ENCODE measurements at places on chromosomes 1 and 21. TPM values are rescaled to one million over a fixed set of nuclear protein-coding genes. Genes with fewer than 3 reads are reported as not detected.

DNA sequence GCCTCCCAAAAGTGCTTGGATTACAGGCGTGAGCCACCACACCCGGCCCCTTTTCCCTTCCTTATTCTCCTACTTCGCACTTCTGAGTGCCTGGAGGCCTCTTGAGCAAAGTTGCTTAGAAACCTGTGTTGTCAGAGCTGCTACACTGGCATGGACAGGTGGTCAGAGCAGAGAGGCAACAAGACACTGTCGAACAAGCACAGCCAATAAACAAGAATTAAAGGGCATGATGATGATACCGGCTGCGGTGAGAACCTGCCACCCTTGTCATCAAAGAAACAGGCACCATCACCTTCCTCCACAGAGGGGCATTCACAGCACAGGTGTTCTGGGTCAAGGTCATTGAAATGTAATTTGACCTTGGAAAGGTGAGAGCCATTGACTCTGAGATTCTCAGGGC lies 23.3 kb downstream of the STUM start:
- no peaks in the 10 kb centered on the region for H3K27me3 ChIP-seq
- no peaks in the 10 kb centered on the region for H3K36me3 ChIP-seq
- DNase-seq, result no peak
- no peak overlapping the region for H3K4me3 ChIP-seq

- no peaks in the 10 kb centered on the region for H3K27me3 ChIP-seq
- no peak overlapping the region for H3K27ac ChIP-seq
- H3K36me3 ChIP-seq, result no peaks in the 10 kb centered on the region
- DNase-seq, result peak; percentile 50
Measured at GRCh38 chr21:45374826-45375455, 30.0 kb upstream of the COL18A1 start.

- H3K27me3 ChIP-seq, result no peaks in the 10 kb centered on the region
- H3K4me3 ChIP-seq, result no peak overlapping the region
- H3K27ac ChIP-seq, result no peak overlapping the region
- peaks cover 6% of the 10 kb centered on the region for H3K4me1 ChIP-seq
Measured at GRCh38 chr21:43208561-43209332, 39.9 kb downstream of the CRYAA start.

GRCh38 chr21:26814386-26814785 lies 30.8 kb downstream of the ADAMTS1 start:
- no peak overlapping the region for H3K4me3 ChIP-seq
- no peak overlapping the region for H3K27ac ChIP-seq
- no peaks in the 10 kb centered on the region for H3K27me3 ChIP-seq
- DNase-seq, result no peak
- no peaks in the 10 kb centered on the region for H3K36me3 ChIP-seq

DNA sequence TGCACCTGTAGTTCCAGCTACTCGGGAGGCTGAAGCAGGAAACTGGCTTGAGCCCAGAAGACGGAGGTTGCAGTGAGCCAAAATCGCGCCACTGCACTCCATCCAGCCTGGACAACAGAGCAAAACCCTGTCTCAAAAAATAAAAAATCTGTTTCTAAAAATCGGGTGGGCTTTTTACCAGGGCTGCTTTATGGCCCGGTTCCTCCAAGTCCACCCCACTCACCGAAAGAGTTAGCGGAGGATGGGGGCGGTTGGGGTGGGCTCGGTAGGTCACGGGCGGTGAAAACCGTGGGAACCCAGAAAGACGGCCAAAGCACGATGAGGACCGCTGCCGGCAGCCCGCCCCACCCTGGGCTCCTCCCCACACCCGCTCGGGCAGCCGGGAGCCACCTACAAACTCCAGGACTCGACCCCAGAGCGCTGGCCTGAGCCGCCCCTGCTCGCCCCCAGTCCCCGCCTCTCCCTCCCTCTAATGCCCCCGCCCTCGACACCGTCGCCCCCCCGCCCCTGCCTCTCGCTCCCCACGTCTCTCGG lies 846 bp upstream of the PER3 start:
- peak overlapping the region; percentile 70 for H3K27ac ChIP-seq
- peak overlapping the region; percentile 55 for H3K4me3 ChIP-seq
- H3K36me3 ChIP-seq, result no peaks in the 10 kb centered on the region
- DNase-seq, result no peak

DNA sequence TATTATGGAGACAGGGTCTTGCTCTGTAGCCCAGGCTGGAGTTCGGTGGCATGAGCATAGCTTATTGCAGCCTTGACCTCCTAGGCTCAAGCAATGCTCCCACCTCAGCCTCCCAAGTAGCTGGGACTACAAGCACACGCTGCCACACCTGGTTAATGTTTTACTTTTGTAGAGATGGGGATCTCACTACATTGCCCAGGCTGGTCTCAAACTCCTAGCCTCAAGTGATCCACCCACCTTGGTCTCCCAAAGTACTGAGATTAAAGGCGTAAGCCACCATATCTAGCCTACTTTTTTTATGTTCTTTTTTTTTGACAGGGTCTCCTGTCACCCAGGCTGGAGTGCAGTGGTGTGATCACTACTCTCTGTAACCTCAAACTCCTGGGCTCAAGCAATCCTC lies 5.9 kb upstream of the BCL2L15 start:
- no peak overlapping the region for H3K4me3 ChIP-seq
- H3K27me3 ChIP-seq, result no peaks in the 10 kb centered on the region
- DNase-seq, result no peak
- H3K36me3 ChIP-seq, result peaks cover 35% of the 10 kb centered on the region

- H3K4me3 ChIP-seq, result no peak overlapping the region
- no peaks in the 10 kb centered on the region for H3K27me3 ChIP-seq
- DNase-seq, result no peak
- no peaks in the 10 kb centered on the region for H3K36me3 ChIP-seq
- H3K4me1 ChIP-seq, result no peaks in the 10 kb centered on the region
Measured at GRCh38 chr1:222788402-222789156, 26.3 kb upstream of the DISP1 start.

- no peak for DNase-seq
- no peaks in the 10 kb centered on the region for H3K4me1 ChIP-seq
- no peak overlapping the region for H3K4me3 ChIP-seq
- H3K27ac ChIP-seq, result no peak overlapping the region
- no peaks in the 10 kb centered on the region for H3K36me3 ChIP-seq
Measured at GRCh38 chr1:11470912-11471311, 8.0 kb upstream of the DISP3 start.

- no peak for DNase-seq
- H3K4me1 ChIP-seq, result no peaks in the 10 kb centered on the region
Measured at GRCh38 chr1:227059076-227059475, 119.0 kb downstream of the COQ8A start.

GRCh38 chr1:74145086-74145485 lies 52.9 kb downstream of the LRRIQ3 start:
- no peak overlapping the region for H3K4me3 ChIP-seq
- H3K27ac ChIP-seq, result no peak overlapping the region
- no peak for DNase-seq
- no peaks in the 10 kb centered on the region for H3K4me1 ChIP-seq

Gene FCRL2
- 0.08 TPM for polyA plus RNA-seq

DNA sequence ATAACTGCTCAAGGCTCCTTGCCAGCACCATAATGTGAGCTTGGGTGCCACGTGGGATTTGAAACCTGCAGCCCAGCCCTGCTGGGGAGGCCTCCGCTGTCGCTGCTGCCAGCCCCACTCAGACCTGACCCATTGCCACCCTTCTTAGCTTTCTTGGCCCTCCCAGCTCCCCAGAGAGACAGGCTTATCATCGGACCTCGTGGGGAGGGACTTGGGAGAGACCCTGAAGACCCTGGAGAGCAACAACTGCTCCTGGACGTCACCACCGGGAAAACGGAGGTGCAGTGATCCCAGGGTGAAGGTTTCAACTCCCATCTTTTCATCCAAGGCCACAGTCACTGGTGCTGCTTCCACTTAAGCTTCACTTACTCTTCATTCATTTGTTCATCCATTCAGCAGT lies 596.1 kb downstream of the PTPRU start:
- DNase-seq, result no peak
- H3K4me3 ChIP-seq, result no peak overlapping the region
- no peaks in the 10 kb centered on the region for H3K36me3 ChIP-seq
- H3K27me3 ChIP-seq, result no peaks in the 10 kb centered on the region
- no peaks in the 10 kb centered on the region for H3K4me1 ChIP-seq

Gene LCE3E
- polyA plus RNA-seq, result not detected

Gene NUF2
- 34.5 TPM for polyA plus RNA-seq

DNA sequence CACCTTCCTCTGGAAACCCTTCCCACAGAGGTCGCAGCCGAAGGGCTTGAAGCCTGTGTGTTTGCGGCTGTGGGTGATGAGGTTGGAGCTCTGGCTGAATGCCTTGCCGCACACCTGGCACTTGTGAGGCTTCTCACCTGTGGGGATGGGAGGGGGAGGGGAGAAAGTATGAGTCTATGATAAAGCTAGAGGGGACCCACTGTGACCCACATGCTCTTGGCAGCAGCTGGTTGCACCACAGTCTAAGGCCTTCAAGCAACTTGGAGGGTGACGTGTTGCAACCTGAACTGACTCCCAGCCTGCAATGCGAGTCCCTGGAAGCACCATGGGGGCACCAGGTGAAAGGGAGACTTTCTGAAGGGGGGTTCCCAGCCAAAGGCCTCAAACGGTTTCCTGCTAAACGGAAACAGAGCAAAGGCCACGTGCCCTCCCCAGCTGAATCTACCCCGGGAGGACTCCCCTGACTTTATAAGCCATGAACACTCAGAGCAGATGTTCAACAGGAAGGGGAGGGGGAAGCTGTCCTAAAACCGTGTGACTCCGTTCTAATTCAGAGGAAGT lies 10.6 kb downstream of the GFI1 start:
- DNase-seq, result no peak
- H3K27me3 ChIP-seq, result peaks cover 20% of the 10 kb centered on the region
- H3K27ac ChIP-seq, result no peak overlapping the region
- peaks cover 3% of the 10 kb centered on the region for H3K36me3 ChIP-seq
- H3K4me1 ChIP-seq, result peaks cover 4% of the 10 kb centered on the region

DNA sequence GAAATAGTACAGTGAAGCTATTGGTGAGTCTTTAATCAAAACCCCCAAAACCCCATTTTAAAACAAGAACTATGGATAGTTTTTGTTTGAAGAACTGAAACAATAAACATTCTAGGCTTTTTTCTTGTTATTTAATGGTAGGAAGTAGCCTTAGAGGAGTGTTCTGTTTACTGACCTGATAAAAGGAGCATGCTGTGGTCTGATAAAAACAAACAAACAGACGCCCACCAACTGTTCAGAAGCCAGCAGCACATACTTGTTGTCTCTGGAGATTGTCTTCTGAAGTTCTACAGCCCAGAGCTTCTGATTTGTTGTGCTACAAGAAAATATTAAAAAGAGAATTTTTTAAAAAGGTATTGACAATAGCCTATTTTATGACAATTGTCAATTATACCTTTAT lies 54.1 kb upstream of the CFAP298 start:
- no peak overlapping the region for H3K27ac ChIP-seq
- no peak overlapping the region for H3K4me3 ChIP-seq
- no peak for DNase-seq
- no peaks in the 10 kb centered on the region for H3K27me3 ChIP-seq
- peaks cover 95% of the 10 kb centered on the region for H3K36me3 ChIP-seq

DNA sequence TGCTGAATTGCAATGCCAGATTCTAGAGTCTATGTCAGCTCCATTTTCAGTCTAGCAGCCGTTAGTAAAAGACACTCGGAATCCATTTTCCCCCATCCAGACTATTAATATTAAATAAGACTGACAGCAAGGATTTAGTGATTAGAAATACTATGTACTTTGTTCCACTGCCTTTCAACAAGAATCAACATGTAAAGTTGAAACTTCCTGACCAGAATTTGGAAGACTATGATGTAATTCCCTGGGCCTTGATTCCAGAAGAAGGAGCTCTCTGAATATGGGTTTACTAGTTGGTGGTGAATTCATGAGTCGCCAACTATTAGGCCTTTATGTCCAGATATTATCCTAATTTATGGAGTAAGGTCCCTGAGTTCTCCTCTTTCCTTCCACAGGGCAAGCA lies 24.8 kb downstream of the KDM1A start:
- no peak overlapping the region for H3K27ac ChIP-seq
- DNase-seq, result no peak
- H3K4me3 ChIP-seq, result no peak overlapping the region
- no peaks in the 10 kb centered on the region for H3K27me3 ChIP-seq
- H3K36me3 ChIP-seq, result no peaks in the 10 kb centered on the region
- H3K4me1 ChIP-seq, result no peaks in the 10 kb centered on the region

- no peaks in the 10 kb centered on the region for H3K36me3 ChIP-seq
- no peak overlapping the region for H3K4me3 ChIP-seq
- no peak for DNase-seq
- no peaks in the 10 kb centered on the region for H3K4me1 ChIP-seq
Measured at GRCh38 chr1:210129092-210129491, 103.5 kb upstream of the SERTAD4 start.

Data from left lung (tissue), 14 donors.